Activated gamma-delta T cell treated with anti-CD3 and anti-CD28 coated beads, Interleukin-2, amount 50 U/mL, for 16 hours (primary cell): ENCODE measurements at places on chromosomes 2 and 18.
A peak's percentile ranks its signal among the peaks of the same experiment; 100 is the strongest.

DNA sequence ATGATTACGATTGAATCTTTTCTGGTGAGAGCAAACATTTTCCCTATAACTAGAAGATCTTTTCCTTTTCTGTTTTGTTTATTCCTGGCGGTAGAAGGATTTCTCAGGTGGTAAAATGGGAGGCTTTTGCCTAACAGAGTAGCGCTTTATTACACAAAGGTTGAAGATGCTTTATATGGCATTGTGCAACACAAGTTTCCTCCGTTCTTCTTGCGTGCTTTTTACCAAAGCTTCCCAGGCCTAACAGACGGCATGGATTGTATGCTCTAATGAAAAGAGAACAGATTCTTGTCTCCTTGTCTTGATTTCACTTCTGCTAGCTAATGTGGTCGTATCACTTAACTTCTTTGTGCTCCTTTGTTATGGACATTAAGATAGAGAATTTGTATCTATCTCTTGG is 43.8 kb downstream of the MYO1B start:
- DNase-seq, result no peak

- no peak for DNase-seq
Observed at GRCh38 chr2:10561288-10562035, 113.3 kb upstream of the ODC1 start.

DNA sequence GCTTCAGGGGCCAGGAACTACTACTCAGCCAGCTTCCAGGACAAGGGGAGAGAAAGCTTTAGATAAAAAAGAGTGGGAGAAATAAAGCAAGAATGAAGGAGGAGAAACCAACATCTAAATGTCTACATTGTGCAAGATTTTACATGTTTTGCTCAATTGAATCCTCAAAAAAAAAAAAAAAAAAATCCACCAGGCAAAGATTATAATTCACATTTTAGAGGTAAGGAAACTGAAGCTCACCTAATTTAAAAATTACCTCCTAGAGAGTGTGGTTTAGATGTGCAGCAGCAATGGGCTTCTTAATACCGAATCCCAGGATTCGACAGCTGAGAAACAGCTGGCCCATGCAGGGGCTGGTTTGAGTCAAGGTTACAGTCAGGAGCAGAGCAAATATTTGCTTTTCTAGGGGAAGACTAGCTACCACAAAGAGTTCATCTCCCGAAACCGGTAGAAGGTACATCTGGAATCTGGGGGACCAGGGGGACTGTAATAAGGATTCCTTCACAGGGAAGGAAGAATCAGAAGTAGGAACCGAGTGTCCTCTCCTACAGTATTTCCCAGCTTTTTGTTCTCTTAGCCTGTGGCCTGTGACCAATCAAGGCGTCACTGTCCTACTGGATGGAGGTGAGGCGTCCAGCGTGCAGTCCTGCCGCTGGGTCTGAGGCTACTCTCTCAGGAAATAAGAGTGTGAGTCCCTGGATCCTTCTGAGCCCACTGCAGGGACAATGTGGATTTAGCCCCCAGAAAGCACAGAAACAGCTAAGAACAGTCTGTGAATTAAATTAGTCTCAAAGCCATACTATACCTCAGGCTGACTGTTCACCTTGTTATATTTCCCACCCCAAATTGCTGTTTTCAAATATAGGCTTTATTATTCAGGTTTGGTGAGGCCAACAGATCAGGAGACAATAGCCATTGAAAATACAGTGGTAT is 42.3 kb downstream of the IL1R2 start:
- no peak for DNase-seq

GRCh38 chr2:99689145-99689742 is 199.4 kb upstream of the REV1 start:
- no peak for DNase-seq

GRCh38 chr2:104889960-104890684 is 36.2 kb downstream of the POU3F3 start:
- no peak for DNase-seq

- no peak for DNase-seq
Observed at GRCh38 chr2:64133828-64134227, 10.4 kb downstream of the PELI1 start.

DNA sequence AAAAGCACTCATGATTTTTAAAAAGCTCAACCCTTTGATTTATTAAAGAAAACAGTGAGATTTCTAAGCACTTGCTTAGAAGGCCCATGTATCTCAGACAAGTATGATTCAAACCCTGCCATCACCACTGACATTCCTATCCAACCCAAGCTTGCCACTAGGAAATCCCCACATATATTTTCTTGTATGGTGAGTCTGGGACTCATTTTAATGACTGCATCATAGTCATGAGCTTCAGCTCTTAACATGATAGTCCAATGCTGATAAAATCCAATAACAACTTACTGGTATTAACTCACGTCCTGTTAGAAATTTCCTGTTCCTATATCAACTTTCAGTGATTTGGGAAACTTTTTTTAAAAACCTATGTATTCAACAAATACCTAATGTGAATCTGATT is 39.4 kb upstream of the NCKAP5 start:
- DNase-seq, result no peak

GRCh38 chr2:70854411-70854810 is 18.8 kb upstream of the CD207 start:
- no peak for DNase-seq

GRCh38 chr2:143762176-143762928 is 633.1 kb downstream of the ARHGAP15 start:
- DNase-seq, result no peak

- no peak for DNase-seq
Observed at GRCh38 chr18:47587587-47587986, 336.1 kb upstream of the SKOR2 start.

GRCh38 chr2:150688016-150688415 is 200.5 kb upstream of the RND3 start:
- no peak for DNase-seq

- no peak for DNase-seq
Observed at GRCh38 chr2:239640210-239640609, 239.4 kb upstream of the HDAC4 start.

GRCh38 chr2:168641636-168642035 is 160.8 kb upstream of the NOSTRIN start:
- no peak for DNase-seq

DNA sequence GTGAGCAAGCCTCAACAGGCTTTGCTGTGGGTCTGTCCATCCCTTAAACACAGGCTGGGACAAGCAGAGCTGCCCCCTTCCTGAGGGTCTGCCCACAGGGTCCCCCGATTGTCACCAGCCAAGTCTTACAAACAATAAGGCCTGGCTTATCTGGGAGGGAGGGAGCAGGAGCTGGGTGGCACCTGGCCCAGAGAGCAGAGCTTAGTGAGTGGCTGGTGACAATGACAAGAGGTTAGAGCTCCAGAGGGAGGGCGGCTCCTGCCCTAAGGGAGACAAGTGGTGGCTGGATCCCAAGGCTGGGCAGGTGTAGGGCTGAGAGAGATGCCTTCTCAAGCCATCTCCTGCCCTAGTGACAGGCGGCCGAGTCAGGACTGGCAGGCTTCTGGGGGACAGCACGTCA is 125.5 kb downstream of the KLHL29 start:
- DNase-seq, result no peak

DNA sequence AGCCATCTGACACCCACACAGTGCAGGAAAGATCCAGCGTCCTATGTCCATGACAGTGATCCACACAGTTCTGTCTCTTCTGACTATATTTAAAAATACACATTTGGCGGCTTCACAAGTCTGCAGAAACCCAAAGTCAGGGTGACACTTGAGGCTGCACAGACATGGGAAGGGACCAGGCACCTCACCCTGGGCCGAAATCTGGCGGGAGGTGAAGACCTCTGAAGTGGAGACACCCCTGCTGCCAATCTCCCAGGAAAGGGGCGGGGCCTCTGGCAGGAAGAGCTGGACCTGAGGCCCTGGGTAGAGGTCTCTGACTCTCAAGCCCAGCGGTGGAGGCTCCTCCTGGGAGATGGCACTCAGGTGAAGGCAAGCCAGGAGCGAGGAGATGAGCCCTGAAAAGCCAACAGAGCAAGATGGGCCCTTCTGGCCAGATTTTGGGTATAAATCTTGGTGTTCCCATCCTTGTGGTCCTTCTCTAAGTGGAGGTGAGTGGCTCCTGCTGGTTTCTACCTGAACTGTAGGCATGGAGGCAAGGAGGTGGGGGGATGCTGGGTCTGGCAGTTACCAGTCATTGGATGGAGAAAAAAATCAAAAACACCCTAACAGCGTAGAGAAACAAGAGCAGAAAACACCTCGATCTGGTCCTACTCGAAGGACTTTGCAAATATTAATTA is 248.4 kb downstream of the HDAC4 start:
- DNase-seq, result no peak

DNA sequence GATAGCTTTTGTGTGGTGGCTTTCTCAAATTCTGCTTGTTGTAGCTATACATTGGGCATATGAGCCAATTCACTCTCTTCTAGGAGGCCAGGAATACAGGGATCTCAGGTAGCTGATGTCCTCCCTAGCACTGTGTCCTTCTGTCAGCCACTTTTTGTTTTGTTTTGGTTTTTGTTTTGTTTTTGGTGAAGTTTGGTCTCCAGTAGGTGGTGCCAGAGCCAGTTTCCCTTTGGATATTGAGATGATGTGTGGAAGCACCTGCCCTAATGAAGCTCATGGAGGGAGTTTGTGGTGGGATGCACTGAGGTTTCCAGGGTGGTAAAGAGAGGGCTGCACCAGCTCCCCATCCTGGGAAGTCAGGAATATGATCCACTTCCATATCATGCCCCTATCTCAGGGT is 100.5 kb upstream of the VWC2L start:
- no peak for DNase-seq

- DNase-seq, result no peak
Observed at GRCh38 chr2:143633419-143633818, 504.2 kb downstream of the ARHGAP15 start.

DNA sequence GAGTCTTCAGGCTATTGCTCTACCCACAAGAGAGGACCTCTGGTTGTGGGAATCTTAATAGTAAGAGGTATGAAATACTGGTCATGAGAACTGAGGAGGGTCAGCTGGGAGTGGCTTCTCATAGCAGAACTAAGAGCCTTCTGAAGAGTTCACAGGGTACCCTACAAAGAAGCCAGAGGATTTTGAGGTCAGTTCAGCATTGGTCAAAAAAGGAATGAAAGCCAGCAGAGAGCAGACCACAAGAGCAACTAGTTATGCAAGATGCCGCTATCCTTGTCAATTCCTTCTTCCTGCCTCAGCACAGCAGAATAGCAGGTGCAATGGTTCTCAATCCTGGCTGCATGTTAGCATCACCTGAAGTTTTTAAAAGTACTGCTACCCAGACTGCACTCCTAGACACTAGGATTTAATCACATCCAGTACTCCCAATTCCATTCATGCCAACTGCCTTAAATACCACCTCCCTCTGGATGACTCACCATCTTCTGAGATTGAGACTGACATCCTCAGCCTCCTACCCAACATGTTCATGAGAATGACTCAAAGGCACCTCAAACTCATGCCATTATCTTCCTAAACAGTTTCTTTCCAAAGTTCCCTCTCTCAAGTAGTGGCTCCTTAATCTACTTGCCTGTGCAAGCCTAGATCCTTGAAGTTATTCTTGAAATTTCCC is 81.0 kb upstream of the RBMS1 start:
- no peak for DNase-seq

DNA sequence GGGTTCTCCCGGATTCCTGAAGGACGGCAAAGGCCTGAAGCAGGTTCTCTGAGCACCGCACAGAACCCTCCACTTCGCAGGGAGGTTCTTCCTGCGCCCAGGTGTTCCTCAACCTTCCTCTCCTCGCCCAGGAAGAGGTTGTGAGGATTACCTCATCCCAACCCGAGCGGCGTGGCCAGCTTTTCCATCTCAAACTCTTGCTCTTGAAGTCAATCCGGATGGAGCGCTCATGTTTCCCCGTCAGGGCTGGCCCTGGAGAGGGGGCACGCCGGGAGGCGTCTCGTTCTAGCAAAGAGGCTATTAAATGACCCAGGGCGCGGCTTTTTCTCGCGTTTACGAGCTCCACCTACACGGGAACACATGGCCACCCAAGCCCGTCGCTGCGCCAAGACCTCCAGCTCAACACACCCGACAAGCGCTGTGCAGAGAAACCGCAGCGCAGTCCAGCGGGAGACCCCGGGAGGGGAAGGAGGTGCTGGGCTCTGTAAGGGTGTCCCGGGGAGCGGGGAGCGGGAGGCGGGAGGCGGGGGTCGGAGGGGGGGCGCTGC is 540 bp upstream of the RAB10 start:
- DNase-seq, result peak; percentile 8

- DNase-seq, result no peak
Observed at GRCh38 chr2:234426616-234427015, 70.3 kb downstream of the ARL4C start.

- DNase-seq, result no peak
Observed at GRCh38 chr2:46493241-46493970, 14.0 kb downstream of the TMEM247 start.

DNA sequence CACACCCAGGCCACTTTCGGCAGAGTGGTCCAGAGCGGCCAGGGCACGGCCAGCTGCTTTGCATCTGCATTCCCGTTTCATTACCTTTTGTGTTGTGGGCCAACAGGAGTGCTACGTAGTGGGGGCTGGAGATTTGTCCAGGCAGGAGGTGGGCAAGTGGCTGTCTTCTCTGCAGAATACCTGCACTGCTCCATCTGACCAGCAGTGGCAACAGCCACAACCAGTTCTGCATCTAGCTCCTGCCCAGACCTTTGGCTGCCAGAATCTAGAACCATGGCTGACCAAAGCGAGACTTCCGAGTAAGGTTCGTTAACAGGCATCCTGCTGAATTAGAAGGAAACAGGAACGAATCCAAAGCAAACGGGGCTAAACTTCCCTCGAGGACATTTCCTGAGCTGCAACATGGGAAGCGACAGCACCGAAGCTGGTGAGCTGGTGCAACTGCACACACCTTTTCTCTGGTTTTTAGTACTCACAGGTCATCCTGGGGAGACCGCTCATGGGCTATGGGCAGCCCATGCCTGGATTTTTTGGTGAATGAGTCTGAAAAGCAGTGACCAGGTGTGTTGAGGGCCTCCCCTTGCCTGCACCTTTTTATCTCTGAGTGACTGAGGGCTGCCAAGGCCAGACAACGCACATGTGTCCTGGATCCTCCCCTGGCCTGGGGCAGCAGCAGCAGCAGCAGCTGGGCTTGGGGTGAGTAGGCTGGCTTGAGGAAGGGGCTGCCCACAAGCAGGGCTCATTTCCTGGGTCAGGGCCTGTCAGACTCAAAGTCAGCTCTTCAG is 10.5 kb downstream of the GDF7 start:
- no peak for DNase-seq

DNA sequence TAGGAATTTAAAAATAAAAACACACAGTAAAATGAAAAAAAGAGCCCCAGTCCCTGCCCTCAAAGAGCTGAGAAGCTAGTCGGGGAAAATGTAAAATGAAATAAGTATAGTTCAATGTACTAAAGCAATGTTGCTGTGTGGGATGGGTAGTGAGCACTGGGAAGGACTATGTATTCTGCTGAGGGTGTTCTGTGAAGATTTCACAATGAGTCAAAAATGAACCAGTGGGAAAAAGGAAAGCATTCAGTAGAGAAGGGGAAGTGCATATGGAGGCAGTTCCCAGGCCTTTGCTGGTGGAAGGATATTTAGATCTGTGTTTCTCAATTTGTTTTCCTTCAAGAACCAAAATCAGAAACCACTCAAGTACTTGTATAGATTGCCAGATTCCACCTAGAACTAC is 1094.7 kb upstream of the KLHL29 start:
- DNase-seq, result no peak

- no peak for DNase-seq
Observed at GRCh38 chr2:239436076-239436475, 35.3 kb upstream of the HDAC4 start.
